CD4-positive, alpha-beta T cell treated with Interleukin-10 for 1 hour (primary cell): ENCODE measurements at places on chromosomes 4 and X.

GRCh38 chr4:14070289-14070880 is 442.9 kb upstream of the BOD1L1 start:
- no peak for DNase-seq

DNA sequence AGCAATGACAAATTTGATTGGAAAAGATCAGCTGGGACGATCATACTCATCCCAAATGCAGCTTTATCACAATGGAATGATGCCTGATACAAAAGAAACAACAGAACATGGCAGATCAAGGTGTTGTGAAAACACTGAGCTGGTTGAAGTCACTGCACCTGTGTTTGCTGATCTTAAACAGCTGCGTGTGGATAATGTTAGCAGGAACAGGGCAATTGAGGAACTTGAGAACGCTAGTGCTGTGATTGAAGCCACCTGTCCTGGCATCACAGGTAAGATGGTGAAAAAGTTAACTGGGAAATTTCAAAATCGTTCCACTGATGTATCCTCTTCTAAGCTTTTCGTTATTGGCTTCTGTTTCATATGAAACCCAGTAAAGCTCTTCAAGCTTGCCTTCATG is 27.4 kb upstream of the SOD3 start:
- DNase-seq: no peak

GRCh38 chr4:184885602-184886001 is 59.8 kb upstream of the ACSL1 start:
- DNase-seq: no peak

DNA sequence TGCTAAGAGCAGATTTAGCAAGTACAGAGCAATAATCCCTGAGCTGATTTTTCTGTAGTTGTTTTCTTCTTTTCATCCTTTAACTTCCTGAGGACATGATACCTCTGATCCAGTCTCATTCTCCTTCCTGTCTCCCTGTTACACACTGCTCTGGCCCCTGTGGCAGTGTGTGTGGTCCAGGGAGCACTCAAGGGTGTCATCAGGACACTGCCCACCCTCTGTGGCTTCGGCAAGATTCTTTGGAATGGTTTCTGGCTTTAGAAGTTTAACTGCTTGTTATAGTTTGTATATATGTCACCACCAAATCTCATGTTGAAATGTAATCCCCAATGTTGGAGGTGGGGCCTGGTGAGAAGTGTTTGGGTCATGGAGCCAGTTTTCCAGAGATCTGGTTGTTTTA is 637.3 kb downstream of the BCOR start:
- DNase-seq: no peak

DNA sequence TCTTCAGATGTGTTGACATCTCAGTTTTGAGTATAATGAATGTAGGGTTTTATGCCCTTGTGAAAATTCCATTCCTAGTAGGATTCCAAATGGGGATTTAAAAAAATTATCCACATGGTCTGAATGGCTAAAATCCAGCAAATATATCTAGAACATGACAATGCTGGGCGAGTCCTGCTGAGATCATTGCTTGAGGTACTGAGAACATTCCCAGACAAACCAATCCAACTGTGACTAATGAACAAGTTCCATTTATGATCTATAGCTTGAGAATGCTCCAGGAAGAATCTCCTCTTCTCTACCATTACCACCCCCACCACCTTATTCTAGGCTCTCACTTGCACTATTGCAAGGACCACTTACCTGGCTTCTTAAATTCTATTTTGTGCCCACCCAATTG is 77.2 kb upstream of the IL1RAPL2 start:
- DNase-seq: no peak

DNA sequence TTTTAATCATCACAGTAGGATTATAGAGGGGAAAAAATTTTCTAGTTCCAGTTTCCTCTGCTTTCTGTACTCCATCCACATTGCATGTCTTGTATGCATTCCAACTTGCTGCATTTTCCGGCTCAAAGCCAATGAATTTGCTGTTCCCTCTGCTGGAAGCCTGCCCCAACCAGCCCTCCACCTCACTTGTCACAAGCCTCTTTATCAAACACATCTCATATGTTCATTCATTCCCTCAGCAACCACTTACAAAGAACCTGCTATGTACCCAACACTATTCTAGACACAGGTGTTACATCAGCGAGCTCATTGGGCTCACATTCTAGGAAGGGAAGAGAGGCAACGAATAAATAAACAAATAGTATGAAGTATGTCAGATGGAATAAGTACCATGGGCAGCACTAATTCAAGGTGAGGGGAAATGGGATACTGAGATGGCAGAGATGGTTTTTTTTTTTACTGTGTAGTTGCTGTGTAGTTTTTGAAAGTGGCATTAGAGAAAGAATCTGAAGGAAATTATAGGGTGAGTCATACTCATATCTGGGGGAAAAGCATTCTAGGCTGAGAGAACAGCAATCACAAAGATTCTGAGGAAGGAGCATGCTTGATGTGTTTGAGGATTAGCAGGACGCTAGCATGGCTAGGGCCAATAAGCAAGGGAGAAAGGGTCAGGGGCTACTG is 332.5 kb downstream of the PDGFC start:
- no peak for DNase-seq
